Stromal cell of bone marrow (primary cell): ENCODE measurements at places on chromosomes 12 and 14.

- DNase-seq, result no peak
These were observed 542.4 kb downstream of the DIO2 start for GRCh38 chr14:79668951-79669350.

- DNase-seq, result no peak
These were observed at the start of gene CHPT1 for GRCh38 chr12:101697197-101697929. TSS of gene CHPT1 (plus strand) at chr12:101697640. CDS start at chr12:101697862, 222 bp downstream.

- no peak for DNase-seq
These were observed 221.8 kb downstream of the PHLDA1 start for GRCh38 chr12:75809746-75810145.

- DNase-seq, result no peak
These were observed 256.3 kb upstream of the SFSWAP start for GRCh38 chr12:131454418-131455217.

DNA sequence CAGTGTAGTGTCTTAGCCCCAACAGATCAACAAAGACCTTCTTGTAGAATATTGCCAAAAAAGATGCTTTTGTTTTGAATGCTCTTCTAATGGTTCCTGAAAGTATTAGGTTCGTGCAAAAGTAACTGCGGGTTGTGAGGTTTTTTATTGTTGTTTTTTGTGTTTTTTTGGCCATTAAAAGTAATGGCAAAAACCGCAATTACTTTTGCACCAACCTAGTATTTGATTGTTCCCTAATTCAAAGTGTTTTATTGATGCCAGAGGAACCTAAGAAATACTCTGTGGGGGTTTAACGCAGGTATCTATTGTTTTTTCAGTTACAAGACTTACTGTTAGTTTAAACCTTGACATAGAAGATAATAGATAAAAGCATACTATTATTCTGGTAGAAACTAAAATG lies 150.8 kb upstream of the DAAM1 start:
- DNase-seq, result no peak

DNA sequence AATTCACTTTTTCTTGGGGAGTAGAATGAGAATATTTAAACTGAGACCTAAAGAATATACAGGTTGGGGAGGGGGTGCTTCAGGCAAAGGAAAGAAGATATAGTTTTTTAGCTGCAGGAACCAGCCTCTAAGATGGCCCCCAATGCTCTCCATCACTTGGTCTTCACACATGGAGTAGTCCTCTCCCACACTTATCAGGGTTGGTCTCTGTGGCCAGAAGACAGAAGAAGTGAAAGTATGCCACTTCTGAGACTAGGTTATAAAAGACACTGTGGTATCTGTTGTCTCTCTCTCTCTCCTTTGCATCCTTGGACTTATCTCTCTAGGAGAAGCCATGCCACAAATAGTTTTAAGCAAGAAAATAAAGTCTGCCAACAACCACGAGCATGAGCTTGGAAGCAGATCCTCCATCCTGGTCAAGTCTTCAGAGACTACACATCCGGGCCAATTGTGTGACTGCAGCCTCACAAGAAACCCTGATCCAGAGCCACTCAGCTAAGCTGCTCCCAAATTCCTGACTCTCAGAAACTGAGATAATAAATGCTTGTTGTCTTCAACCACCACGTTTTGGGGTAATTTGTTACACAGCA lies 18.0 kb downstream of the PUS7L start:
- DNase-seq, result no peak

DNA sequence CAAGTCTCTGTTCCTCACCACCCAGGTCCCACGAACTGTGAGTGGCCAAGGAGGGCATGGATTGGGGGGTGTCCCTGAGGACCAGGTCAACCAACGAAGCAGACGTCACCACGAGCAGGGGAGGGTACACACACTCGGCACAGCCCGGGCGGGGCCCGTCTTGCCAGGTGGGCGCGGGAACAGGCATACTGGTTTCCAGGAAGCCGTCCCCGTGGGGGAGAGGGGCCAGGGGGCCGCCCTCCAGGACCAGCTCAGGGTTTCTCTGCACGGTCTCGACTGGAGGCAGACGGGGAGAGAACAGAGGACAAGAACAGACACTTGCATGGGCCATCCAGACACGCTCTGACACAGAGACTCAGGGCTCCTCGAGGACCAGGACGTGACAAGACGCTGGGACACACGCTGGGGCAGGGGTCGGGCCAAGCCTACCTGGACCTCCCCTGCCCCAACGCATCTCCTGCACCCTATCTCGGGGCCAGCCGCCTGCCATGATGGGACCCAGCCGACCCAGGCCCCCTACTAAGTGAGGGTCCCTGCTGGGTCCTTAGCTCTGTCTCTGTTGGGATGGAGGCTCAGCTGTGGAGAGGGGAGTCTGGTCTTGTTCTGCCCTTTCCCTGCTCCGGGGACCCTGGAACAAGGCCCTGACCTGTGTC lies 11.3 kb downstream of the ARL6IP4 start:
- DNase-seq, result no peak

- peak; percentile 57 for DNase-seq
These were observed 99.8 kb downstream of the BORCS5 start for GRCh38 chr12:12456637-12457036.

DNA sequence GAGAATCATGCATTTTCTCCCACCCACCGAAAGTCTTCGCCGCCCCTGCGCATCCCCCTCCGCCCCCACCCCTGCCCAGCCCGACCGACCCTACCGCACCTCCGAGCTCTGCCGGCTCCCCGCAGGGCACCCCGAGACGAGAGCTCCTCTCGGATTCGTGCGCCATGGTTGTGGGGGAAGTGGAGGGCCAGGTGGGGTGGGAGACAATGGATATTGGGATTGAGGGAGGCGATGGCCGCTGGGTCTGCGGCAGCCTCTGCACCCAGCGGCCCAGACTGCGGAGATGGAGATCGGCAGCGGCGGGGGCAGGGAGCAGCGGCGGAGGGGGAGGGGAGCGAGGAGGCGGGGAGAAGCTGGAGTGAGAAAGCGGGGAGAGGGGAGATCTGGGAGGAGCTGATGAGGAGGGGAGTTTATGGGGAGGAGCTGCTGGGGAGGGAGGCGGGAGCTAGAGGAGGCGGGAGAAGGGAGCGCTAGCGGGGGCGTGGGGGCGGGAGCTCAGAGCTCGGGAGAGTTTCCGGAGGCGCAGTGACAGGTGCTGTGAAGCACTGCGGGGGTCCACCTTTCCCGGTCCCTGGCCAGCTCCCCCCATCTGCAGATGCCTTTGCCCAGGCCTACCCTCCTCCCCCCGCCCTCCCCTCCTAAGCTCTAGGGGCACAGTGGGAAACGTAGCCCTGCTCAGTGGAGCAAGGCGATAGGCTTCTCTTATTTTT lies at the start of gene SALL2:
Gene SALL2, minus strand, starts transcription at position 385 of the 710 bp plus-strand sequence. Its CDS starts 219 bp downstream, at position 166.
- DNase-seq, result peak; percentile 31

- no peak for DNase-seq
These were observed 302.8 kb downstream of the PAWR start for GRCh38 chr12:79388011-79388410.

GRCh38 chr12:129629901-129630300 lies 273.9 kb downstream of the TMEM132D start:
- no peak for DNase-seq

- no peak for DNase-seq
These were observed 39.6 kb downstream of the DAD1 start for GRCh38 chr14:22549324-22549962.

DNA sequence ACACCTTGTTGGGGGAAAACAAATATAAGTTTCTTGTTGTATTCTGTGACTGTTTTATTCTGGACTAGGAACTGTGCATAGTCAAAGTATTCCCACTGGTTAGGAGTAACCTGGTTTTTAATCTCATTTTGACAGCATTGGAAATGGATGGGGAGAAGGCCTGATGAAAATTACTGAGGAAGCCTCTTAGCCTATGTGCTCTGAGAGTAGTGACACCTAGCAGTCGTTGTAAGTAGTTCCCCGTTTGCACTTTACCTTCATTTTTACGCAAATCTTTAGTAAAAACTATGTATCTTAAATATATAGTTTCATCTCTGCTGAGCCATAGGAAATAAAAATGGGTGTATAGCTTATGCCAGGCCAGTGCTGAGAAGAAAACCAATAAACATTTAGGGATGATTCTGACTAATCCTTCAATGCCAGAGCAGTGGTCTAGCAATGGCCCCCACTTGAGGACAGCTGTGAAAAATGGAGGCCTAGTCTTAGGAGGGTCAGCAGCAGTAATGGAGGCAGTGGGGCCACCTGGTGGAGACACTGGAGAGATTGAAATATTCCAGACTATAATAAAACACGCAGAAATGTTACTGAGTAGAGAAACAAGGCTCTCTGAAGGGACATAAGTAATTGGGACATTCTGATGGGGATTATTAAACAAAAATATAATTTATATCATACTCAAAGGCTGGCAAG lies 133.2 kb upstream of the NOVA1 start:
- no peak for DNase-seq

GRCh38 chr12:5154091-5154490 lies 110.4 kb downstream of the KCNA5 start:
- DNase-seq, result no peak

GRCh38 chr14:75845136-75845804 lies 136.5 kb downstream of the TGFB3 start:
- no peak for DNase-seq

- no peak for DNase-seq
These were observed 487.0 kb downstream of the MED13L start for GRCh38 chr12:115790526-115790925.

DNA sequence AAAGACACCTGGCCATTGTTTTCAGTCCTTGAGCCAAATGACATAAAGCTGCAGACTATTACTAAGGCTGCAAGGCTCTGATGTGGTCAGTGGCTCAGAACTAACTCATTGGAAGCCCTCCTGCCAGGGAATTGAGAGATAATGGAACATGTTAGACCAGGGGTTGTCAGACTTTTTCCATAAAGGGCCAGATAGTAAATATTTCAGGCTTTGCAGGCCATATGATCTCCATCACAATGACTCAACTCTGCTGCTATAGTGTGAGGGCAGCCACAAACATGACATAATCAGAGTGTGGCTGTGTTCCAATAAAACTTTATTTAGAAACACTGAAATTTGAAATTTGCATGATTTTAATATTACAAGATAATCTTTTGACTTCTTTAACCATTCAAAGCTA lies 140.3 kb downstream of the TMEM30B start:
- peak; percentile 49 for DNase-seq

DNA sequence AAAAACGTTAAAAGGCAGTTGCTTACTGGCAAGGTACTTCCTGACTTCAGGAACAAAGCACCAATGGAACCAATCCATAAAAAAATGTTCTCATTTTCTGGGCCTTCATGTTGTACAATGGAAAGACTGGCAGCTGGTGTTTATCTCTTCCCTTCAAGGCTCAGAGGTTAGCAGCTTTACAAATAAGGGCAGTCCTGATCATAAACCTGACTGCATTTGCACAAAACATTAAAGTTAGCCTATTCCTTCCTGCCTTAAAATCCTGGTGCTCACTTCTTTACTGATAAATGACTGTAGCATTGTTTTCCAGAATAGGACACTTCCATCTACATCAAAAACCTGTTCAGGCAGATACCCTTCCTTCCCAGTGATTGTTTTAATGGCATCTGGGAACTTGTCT lies 19.2 kb downstream of the IL26 start:
- DNase-seq, result no peak

GRCh38 chr12:113086249-113087164 lies 30.0 kb downstream of the DTX1 start:
- DNase-seq, result no peak

DNA sequence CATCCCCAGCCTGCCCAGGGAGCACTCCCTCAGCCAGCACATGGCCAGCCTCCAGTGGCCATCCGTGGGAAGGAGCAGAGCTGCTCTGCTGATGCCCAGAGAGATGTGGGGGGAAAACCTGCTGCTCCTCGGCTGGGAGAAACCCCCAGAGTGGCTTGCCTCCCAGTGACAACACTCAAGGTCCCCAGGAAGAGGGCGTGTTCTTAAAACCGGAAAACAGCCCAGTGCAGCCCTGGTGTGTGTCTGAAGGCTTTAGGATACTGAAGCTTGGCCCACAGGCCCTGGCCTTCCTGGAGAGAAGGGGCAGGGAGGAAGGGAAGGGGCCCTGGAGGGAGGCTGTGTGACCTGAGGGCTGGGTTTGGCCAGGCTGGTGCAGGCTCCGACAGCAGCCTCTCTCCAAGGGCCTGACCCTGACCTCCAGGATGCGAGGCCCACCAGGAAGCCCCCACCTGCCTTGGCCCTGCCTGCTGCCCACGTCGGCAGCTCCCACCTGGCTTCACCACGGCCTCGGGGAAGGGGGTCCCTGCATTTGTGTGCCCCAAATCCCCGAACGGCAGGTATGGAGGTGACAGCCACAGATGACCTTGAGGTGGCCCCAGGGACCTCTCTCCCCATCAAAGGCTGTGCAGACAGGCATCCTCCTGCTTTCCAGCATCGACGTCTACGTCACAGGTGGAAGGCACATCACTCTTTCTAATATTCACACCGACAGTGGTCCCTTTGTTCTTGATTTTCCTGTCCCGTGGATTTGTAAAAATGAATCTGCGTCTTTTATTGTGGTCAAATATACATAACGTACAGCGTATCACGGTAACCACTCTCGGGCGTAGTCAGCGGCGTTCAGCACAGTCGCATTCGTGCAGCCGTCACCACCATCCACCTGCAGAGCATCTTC lies 190.0 kb upstream of the C14orf180 start:
- DNase-seq, result no peak

- no peak for DNase-seq
These were observed 795 bp downstream of the LMBR1L start for GRCh38 chr12:49109641-49110463.

GRCh38 chr12:113497693-113498092 lies 26.0 kb upstream of the LHX5 start:
- no peak for DNase-seq

DNA sequence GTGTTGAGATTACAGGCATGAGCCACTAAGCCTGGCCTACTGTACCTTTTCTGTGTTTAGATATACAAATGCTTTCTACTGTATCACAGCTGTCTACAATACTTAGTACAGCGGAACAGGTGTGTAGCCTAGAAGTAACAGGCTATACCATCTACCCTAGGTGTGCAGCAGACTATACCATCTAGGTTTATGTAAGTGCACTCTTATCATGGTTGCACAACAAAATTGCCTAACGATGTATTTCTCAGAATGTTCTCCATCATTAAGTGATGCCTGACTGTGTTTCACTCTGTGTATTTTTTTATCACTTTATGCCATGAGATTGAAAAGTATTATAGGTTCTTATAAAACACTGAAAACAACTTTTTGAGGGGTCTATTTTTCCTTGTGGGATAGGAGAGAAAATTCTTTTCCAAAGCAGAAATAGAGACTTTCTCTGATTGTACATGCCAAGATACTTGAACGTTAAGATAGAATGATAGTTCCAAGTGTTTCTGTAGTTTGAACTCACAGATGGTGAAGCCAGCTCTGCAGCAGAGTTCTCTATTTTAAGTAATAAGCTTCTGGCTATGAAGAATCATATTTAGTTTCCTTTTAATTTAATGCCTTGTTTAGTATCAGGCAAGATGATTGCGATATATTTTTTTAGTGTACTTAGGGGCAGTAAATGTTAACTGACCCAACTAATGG lies 17.0 kb downstream of the TMPRSS12 start:
- DNase-seq, result no peak
